Fibroblast of skin of abdomen (primary cell): ENCODE measurements at places on chromosomes 11 and 22.

DNA sequence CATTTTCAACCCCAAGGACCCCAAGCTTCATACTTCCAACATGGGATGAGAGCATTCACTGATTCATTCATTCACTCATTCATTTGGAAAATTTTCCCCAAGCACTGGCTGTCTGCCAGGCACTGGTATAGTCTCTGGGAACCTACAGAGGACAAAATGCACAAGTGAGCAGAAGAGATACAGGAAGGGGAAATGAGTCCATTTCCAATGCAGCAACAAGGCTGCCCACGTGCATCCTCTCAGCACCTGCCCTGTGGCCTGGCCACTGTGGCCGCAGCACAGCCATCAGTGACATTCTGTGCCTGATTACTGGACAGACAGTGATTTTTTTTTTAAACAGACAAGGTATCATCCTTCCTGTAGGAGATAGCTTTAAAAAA is 96.0 kb upstream of the PITPNB start:
- no peak for DNase-seq

DNA sequence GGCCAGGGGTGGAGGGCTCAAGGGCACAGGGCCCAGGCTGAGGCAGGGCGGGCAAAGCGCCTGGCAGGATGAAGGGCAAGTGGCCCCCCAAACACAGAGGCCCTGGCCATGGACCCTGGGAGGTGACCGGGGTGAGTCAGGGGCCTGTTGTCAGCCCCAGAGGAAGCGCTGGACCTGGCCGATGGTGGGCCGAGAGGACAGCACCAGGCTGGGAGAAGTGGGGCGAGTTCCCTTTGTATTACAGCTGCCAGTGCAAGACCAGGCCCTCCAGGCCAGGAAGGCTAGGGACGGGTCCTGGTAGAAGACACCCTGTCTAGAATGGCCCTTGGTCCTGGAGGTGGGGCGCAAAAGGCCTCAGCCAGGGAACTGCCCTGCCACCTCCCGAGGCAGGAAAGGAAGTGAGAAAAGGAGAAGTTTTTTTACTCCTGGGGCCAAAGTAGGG is 12.8 kb downstream of the CXCR5 start:
- no peak for DNase-seq

- peak; percentile 91 for DNase-seq
Observed at GRCh38 chr11:118415739-118416068, 14.3 kb downstream of the ATP5MG start.

DNA sequence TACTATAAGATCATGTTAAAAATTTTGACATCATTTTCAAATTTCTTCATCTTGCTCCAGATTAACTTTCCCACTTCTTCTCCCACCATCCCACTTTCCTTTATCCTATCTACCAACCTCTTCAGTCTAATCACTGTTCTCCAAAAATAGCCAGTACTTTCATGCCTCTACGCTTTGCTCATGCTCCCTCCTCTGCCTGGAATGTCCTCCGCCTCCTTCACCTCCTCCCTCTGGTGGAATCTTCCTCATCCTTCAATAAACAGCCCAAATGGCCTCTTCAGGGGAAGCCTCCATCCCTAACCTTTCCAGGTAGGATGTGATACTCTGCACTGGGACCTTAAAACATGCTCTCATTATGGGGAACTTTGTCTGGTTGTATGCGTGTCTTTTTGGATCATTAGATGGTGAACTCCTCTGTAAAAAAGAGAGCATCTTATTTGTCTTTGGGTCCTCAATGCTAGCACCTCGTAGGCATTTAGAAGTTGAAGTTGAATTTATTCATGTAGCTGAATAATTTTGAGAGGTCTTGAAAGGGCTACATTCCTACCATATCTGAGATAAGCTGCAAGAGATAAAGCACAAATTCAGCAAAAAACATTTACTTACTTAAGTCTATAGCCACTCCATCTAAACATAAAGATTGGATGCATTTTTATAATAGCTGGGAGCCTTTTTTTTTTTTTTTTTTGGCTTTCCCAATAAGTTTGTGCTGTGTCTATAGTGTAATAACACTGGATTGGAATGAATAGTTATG is 8.0 kb upstream of the CSRP3 start:
- no peak for DNase-seq
